ENCODE measurements at places on chromosomes 7 and 10.

DNA sequence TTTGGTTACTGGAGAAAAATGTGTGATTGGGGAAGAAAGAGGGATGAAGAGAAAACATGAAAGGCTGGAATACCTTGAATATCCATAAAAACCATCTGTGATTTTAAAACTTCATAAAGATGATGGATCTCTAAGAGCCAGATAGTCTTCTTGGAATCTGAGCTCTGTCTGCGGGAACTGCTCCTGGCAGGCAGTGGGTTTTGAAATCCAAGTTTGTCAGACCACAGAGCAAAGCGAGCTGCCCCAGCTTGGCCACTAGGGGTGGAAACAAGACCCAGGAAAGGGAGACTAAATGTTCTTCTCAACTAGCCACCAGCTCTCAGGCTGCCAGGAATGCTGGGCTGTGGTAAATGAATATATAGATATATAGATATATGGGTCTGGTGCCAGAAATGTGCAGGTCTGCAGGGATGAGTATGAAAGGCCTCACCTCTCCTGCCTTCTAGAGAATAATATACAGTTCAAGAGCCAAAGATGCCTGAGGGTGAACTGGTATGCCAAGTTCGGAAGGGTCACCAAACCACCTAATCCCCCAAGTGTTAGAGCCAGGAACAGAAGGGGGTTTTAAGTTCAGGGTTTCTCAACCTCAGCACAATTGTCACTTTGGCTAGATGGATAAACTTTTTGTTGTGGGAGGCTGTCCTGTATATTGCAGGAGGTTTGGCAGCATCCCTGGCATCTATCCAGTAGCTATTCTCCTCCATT lies 208.8 kb downstream of the KCNMA1 start:
- peak; percentile 69 for DNase-seq

GRCh38 chr7:147646568-147646967 lies 944.0 kb upstream of the C7orf33 start:
- no peak for DNase-seq

DNA sequence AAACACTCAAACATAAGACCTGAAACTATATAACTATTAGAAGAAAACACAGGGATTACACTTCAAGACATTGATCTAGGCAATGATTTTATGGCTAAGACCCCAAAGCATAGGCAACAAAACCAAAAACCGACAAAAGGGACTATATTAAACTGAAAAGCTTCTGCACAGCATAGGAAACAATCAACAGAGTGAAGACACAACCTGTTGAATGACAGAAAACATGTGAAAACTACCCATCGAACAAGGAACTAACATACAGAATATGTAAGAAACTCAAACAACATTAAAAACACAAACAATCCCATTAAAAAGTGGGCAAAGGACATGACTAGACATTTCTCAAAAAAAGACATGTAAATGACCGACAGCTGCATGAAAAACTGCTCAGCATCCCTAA lies 109.0 kb downstream of the ALOX5 start:
- no peak for DNase-seq

GRCh38 chr7:94657771-94658693 lies 2.1 kb upstream of the SGCE start:
- peak; percentile 90 for DNase-seq

DNA sequence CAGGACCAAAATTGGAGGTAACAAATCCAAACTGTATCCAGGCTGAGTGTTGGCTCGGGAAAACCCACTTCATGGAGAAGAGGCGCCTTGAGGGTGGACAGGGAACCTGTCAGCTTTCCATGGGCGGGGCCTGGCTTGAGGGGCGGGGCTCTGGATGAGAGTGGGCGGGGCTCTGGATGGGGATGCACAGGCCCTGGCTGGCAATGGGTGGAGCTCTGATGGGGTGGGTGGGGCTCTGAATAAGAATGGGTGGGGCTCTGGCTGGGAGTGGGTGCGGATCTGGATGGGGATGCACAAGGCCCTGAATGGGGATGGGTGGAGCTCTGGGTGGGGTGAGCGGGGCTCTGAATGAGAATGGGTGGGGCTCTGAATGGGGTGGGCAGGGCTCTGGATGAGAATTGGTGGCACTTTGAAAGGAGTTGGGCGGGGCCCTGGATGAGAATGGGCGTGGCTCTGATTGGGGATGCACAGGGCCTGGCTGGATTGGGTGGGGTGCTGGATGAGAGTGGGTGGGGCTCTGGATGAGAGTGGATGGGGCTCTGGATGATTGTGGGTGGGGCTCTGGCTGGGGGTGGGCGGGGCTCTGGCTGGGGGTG lies 96.6 kb upstream of the NPTX2 start:
- DNase-seq = no peak

DNA sequence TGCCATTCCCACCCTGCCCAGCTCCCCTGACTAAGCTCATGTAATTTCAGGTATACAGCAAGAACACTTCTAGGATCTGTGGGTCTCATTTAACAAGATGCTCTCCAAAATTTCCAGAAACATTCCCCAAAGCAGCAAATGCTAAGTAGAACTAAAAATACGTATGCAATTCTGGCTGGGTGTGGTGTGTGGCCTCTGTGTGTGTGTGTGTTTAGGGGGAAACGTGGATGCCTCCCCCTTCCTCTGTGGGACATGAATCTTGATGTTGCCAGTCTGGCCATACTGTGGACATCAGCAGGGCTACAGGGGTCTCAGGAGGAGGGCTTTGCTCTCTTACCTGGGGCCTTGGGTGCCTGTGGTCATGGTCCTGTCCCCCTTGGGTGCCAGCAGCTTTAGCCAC lies 18.4 kb downstream of the EMX2 start:
- no peak for DNase-seq

DNA sequence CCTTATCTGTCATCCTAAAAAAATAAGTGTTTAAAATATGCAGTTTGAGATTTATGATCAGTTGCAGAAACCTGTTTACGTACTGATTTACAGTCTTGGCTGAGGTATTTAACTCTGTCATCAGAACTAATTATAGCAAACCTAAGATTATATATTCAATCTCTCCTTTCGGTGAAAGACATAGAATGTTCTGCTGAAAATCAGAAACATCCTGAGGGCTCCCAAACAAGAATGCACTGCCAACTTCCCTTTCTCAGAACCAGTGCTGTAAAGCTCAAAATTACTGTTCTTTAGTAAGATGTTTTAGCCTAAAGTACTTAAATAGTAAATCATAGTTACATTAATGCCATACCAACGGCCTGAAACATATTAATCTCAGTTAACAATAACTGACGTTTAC lies 34.3 kb downstream of the FAM204A start:
- DNase-seq = no peak

- DNase-seq = peak; percentile 70
Measured at GRCh38 chr7:94436018-94436604, 41.4 kb downstream of the COL1A2 start.

DNA sequence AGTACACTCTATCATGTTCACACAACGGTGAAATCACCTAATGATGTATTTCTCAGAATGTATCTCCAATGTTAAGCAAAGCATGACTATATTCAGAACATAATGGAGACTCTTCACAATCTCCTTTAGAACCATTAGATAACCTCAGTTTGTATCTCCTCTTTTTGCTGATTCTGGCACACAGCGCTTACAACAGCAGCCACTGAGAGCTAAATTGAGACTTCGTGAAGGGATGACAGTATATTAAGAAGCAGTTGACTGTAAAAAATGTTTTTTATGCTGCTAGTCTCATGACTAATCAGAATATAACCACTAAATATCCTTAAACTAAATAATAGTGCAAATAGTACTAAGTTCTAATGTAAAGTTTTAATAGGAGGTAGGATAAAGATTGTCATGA lies 46.9 kb downstream of the KMT2E start:
- no peak for DNase-seq

GRCh38 chr10:87987206-87987605 lies 123.8 kb downstream of the PTEN start:
- DNase-seq = no peak

DNA sequence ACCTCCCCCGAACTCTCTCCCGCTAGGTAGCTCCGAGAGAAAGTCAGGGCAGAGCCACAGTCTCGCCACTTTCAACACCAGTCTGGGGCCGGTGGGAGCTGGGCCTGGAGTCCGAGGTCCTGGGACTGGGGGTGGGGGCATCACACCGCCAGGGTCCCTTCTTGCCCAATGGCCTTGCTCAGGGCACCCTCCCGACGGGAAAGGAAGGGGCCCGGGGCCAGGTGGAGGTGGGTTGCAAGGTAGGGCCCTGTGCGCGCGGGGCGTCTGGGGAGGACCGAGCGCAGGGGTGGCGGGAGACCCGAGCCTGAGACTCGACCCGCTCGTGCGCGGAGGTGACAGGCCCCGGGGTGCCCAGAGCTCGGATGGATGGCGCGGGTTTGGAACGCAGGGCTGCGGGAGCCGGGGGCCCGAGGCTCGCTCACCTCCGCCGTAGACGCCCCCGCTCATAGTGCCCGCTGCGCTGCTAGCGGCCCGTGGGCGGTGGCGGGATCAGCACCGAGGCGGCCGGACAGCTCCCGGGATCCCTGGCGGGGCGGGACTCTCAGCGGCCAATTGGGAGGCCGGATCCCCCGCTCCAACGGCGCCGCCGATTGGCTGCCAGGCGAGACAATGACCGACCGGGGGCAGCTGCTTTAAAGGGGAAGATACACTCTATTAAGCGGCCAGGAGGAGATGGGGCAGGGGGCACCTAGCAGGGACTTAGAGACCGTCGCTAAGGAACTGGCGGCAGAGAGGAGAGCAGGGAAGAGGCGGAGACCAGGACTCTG lies at the start of gene ACTL6B:
TSS of gene ACTL6B (minus strand) at position 541 of the 767 bp plus-strand sequence. CDS start at position 447, 94 bp downstream.
- DNase-seq = no peak

GRCh38 chr10:845526-845925 lies 86.0 kb downstream of the LARP4B start:
- DNase-seq = no peak

- DNase-seq = peak; percentile 34
Measured at GRCh38 chr10:7300384-7300971, 110.4 kb downstream of the SFMBT2 start.

GRCh38 chr7:120160166-120160565 lies 112.8 kb upstream of the KCND2 start:
- no peak for DNase-seq

DNA sequence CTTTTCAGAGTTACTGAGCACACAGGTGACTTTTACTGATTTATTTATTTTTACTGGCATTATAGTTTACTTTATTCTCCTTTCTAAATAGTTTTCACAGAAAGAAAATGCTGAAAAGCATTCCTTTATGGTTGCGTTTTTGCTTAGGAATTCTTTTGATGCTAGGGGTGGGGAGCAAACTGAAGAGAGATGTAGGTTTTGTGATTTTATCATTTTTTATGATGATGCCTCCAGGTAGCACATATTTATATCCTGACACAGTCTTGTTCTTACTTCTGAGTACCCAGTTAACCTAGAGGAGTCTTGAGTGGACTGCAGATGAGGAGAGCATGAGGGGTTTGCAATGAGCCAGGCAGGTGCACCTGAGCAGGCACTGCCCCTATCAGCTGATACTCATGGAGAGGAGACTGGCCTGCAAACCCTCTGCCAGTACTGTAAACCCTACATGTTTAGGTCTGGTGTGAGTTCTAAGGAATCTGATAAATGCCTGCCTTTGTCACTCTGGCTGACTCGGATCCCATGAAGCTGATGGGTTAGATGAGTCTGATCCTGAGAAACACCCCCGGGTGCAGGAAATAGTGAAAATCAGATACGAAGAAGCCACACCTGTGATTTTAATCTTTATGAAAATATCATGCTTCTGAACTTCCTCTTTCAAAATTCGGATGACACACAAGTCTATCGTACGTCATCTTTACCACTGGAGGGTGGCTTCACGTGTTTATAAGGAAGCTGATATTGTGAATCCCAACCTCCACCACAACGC lies 302.9 kb downstream of the WDR37 start:
- no peak for DNase-seq

- peak; percentile 60 for DNase-seq
Measured at GRCh38 chr10:117186832-117187615, 10.3 kb upstream of the KCNK18 start.

GRCh38 chr7:76349313-76349885 lies 9.4 kb downstream of the YWHAG start:
- DNase-seq = no peak

DNA sequence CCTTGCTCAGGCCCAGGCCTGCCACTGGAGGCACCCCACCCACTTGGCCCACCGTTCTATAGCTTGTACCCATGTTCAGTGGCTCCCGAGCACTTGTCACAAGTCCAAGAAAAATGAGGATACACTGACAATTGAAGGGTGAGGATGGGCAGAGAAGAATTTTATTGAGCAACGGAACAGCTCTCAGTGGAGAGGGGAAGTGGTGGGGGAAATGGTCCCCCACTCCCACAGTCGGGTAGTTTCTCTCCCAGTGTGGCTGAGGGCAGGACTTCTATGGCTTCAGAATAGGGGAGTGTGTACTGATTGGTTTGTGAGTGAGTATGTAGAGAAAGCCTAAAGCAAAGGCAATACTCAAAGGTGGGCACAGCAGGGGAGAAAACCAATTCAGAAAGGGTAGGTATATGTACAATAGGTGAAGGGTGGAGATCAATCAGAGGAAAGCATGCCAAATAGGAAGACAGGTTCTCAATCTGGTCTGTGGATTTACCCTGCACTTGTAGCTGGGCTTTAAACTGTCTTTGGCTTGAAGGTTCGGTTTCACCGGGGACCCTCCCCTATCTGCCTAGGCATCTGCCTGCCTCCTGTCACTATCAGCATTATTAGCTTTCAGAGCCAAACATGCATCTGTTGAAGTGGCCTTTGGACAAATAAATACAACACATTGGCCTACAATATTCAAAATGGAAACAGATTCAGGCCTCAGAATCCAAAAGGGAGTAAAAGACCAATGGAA lies 8.9 kb upstream of the TSPAN13 start:
- no peak for DNase-seq

GRCh38 chr10:103852856-103853255 lies 2.5 kb downstream of the SH3PXD2A start:
- peak; percentile 47 for DNase-seq

DNA sequence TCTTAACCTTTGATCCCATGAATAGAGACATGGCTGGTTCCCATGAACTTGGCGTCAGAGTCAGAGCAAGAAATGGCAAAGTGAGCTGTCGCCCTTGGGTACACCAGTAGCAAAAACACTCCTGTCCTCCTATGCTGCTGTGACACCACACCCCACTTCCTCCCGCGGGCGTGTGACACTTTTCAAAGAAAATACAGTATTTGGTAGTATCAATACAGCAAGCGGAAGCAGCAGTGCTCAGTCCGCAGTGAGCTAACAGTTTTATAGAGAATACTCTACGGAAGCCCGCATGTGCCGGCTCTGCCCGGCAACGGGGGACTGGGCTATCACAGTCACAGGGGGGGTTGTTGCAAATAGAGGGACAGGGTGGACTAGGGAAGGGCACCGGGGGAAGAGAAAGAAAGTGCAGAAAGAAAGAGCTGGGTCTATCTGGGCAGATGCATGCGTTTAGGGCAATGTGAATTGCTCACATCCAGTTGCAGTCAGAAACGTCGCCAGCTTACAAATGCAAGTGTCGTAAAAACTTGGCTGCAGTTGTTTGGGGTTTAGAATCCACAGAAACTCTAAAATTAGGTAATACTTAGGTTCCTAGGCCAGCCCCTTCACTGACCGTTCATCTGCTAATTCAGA lies 49.8 kb downstream of the PRKCQ start:
- no peak for DNase-seq

All from HCEC 1CT (cell line).